ENCODE measurements at places on chromosomes 7 and 10. TPM values are rescaled to one million over a fixed set of nuclear protein-coding genes. Genes with fewer than 3 reads are reported as not detected.

DNA sequence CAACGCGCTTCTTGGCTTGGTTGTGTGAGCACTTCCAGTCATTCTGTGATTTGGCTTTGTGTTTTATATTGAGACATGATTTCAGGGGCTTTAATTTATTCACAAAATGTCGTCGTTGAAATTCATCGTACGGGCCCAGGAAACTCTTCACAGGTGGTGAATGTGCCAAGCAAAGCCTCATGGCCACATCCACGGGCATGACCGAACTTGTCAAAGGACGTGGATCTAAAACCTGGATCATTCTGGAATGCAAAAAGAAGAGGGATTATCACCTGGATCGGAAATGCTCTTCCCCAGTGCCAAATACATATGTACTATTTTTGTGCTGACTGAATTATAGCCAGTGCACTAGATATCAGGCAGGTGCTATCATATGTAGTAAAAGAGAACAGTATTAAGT lies 2.2 kb downstream of the PPP1R3C start:
- DNase-seq: no peak

Gene SYT15
- total RNA-seq: 1.2 TPM

Gene TMEM270
- not detected for total RNA-seq

- peak; percentile 67 for DNase-seq
Observed at GRCh38 chr10:103854686-103855391, 537 bp downstream of the SH3PXD2A start.

Gene BAMBI
- 4.6 TPM for total RNA-seq

Gene GNG11
- total RNA-seq: 4.1 TPM

Gene SORBS1
- 150 TPM for total RNA-seq

DNA sequence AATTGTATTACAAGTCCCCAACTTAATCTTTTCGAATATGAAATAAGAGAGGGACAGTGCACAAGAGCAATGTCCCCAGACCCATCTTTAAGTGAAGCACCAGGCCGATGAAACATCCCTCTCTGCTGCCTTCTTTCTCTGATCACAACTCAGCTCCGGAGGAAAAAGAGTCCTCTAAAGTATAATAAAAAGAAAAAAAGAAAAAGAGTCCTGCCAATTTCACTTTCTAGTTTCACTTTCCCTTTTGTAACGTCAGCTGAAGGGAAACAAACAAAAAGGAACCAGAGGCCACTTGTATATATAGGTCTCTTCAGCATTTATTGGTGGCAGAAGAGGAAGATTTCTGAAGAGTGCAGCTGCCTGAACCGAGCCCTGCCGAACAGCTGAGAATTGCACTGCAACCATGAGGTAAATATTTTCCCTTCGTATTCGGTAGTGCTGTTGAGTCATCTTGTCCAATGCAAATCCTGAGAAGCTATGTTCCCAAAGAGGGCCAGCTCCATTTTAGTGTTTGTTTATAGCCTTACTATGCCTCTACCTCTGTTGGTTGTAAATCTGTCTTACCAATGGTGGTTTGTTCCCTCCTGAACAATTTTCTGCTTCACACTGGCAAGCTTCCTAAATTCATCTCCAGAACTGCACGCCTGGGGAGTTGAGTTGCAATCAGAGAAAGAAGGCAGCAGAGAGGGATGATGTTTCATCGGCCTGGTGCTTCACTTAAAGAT lies at the start of gene IFIT2:
Gene IFIT2 (plus strand): TSS at position 326 of the 725 bp plus-strand sequence. CDS start 78 bp downstream, at position 404.
- peak; percentile 53 for DNase-seq

DNA sequence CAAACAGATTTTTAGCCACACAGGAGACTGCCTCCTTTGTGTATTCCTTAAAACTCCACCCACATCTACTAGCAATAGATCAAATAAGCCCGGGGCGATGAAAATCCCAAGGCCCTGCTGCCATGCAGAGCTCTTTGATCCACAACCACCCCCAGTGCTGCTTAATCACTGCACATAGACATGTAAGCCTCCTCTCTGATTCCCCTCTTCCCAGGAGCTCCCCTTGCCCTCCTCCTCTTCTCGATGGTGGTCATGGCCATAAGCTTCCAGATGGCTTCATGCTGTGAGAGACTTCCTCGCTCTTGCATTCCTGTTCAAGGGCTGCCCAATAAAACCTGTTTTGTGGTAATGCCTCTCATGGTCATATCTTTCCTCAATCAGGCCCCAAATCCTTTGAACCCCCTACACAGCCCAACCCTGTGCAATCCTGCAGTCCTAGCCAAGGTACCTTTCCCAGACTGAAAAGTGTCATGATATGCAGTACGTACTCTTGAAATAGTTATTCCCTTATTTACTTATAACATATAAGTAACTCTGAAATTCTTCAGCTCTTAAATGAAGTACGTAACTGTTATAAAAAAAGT lies 158.5 kb downstream of the CACNA2D1 start:
- DNase-seq: no peak

GRCh38 chr10:29926693-29927048 lies 132.7 kb downstream of the JCAD start:
- DNase-seq: no peak

- DNase-seq: no peak
Observed at GRCh38 chr7:40356312-40356711, 221.5 kb downstream of the SUGCT start.

- peak; percentile 9 for DNase-seq
Observed at GRCh38 chr10:1402016-1402770, 335.1 kb downstream of the ADARB2 start.

- DNase-seq: peak; percentile 24
Observed at GRCh38 chr7:35695473-35695850, 527 bp upstream of the HERPUD2 start.

Gene GLCCI1
- total RNA-seq: 7.5 TPM

Gene RAPGEF5
- total RNA-seq: 39.9 TPM

Gene SEPTIN7
- total RNA-seq: 164 TPM
